ENCODE measurements at places on chromosomes 11 and 22.
A peak's percentile ranks its signal among the peaks of the same experiment; 100 is the strongest.

DNA sequence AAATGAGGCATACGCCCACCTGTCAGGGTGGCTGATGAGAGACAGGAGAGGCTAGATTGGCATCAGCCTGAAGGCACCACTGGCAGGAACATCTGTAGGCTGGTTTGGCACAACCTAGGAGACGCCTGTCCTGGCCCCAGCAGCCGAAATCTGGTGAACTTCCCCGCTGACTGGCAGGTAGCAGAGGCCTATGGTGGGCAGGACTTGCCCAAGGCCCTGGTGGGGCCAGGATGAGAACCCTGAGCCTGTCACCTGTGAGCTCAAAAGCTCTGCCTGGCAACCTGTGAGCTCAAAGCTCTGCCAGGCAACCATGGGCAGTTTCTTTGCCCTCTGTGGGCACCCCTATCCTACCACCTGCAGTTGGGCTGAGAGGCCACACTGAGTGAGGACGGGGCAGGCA lies 2.5 kb downstream of the DERL3 start:
- ATAC-seq, result no peak
- peaks cover 12% of the 10 kb centered on the region for H3K36me3 ChIP-seq
- H3K4me1 ChIP-seq, result peaks cover 63% of the 10 kb centered on the region
- H3K4me3 ChIP-seq, result peak overlapping the region; percentile 45
- H3K27ac ChIP-seq, result peak overlapping the region; percentile 88

DNA sequence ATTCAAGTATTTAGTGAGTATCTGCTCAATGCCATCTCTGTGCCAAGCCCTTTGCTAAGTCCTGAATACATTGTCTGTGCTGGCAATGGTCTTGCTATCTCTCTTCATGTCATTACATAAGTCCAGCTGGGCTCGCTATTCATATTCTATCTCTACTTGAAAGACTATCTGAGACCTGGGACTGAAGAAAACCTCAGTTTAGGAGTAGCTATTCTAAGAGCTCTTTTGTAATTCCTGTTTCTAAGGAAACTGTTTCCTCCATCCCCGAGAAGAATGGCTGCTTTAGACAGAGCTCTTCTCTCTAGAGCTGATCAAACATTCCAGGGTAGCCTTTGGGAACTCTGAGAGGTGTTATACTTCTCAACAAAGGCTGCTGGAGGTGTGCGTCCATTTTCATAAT lies 33.0 kb downstream of the SLC17A6 start:
- no peak for ATAC-seq
- no peaks in the 10 kb centered on the region for H3K36me3 ChIP-seq
- H3K4me3 ChIP-seq, result no peak overlapping the region
- peaks cover 9% of the 10 kb centered on the region for H3K27me3 ChIP-seq
- H3K4me1 ChIP-seq, result no peaks in the 10 kb centered on the region
- no peak overlapping the region for H3K27ac ChIP-seq

GRCh38 chr22:23774922-23775436 lies 2.3 kb downstream of the MMP11 start:
- peak overlapping the region; percentile 7 for H3K27ac ChIP-seq
- H3K27me3 ChIP-seq, result no peaks in the 10 kb centered on the region

DNA sequence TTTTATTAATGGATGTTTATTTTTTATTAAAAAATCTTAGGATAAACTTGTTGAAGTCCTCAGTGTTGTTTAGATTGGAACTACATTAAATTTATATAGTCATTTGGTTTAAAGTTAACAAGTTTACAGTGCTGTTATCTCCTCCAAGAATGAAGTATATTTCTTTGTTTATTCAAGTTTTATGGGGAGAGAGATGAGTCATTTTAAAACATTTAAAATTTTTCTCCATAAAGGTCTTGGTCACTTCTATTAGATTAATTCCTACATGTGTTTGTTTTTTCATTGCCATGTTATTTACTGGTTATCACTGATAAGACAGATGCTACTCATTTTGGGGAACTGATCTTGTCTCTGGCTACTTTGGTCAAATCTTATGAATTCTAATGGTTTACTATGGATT lies 429.6 kb downstream of the METTL15 start:
- H3K27me3 ChIP-seq, result peaks cover 10% of the 10 kb centered on the region

GRCh38 chr11:36077886-36078685 lies 134.2 kb downstream of the LDLRAD3 start:
- no peak overlapping the region for H3K4me3 ChIP-seq
- no peaks in the 10 kb centered on the region for H3K36me3 ChIP-seq
